ENCODE measurements at places on chromosomes 2 and 18. TPM values are rescaled to one million over a fixed set of nuclear protein-coding genes. Genes with fewer than 3 reads are reported as not detected.

DNA sequence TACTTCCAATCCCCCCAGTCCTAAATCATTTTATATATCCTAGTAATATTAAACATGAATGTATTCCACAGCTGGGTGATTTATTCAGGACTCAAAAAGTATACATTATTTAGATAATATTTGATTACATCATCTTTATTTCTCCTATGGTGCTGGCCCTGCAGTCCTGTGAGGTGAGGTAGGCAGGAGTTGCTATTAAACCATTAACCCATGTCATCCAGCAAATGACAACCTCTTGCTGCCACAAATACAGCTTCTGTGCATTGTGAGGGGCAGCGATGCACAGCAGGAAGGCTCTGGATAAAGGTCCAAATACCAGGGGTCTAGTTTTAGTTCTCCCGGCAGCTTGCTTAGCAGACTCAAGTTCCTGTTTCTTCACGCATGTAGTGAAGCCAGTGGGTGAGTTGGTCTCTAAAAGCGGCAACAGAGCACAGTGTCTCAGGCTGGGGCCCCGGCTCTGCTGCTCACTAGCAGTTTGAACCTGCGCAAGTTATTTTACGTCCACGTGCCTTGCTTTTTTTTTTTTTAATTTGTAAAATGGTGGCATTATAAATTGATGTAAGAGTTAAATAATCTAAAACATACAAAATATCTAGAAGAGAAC, 36.1 kb downstream of the INSIG2 start:
- no peak for DNase-seq

Gene AQP4
- total RNA-seq, result not detected

- DNase-seq, result peak; percentile 55
Measured at GRCh38 chr2:233082222-233082930, 22.2 kb downstream of the INPP5D start.

Gene RAB27B
- total RNA-seq, result 0.33 TPM

DNA sequence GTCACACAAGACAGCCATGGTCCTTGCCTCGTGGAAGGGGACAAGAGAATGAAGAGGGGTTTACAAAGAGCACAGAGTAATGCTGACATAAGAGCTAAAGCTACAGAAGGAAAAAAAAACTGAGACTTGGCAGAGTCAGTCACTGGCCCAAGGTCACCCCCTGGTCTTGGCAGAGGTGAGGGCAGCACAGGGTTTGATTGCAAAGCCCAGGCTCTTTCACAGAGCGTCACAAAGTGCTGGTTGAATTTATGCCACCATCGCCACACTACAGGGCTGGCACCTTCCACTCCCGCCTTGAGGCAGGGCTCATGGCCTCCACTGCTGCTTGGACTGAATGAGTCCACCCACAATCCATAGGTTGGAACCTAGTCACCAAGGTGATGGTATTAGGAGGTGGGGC, 190.2 kb downstream of the INHBB start:
- DNase-seq, result no peak

GRCh38 chr2:156918410-156918809, 339.1 kb upstream of the GALNT5 start:
- no peak for DNase-seq

GRCh38 chr2:183078163-183078463, 434 bp upstream of the DUSP19 start:
- DNase-seq, result no peak

DNA sequence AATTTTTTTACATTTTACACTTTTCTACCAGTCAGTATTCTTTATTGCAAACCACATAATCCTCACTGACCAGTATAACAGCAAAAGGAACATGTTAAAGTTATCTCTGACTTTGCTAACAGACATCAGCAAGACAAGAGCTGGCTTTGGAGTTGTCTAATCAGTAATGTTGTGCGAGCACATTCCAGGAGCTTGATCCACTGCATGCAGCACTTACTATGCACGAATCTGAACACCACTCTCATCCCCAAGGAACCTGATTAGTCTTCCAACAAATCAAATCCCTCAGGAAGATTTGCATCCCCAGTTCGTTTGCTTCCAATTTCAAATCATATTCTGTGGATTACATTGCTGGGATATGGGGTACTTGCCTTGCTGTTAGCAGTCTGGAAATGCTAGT, 269.3 kb upstream of the EPC2 start:
- DNase-seq, result no peak

GRCh38 chr2:112173646-112174319, 35.6 kb downstream of the FBLN7 start:
- no peak for DNase-seq

DNA sequence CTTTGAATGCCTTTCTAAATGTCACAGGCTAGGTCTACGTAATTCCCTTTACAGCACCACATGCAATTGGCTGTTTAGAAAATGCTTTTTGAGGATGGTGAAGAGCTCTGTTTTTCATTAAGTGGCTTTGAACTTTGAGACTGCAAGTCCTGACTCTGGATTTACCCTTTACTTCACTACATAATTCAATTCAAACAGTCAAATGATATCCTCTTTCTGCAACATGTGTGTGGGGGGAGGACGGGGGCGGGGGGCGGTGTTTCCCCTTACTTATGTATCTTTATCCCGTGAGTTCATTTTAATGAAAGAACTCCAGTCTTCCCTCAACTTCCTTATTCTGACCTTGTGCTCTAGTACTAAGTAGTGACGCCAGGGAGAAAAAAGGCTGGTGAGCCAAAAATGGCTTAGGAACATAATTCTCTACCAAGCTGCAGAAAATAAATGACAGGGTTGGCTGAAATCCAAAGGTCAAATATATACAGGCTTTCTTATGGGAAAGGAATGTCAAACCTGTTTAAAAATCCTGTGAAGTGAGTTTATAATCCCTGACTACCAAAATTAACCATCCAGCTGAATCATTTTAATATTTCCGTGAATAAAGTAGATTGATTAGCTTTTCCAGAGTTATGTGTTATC, 119.6 kb downstream of the SLC8A1 start:
- DNase-seq, result no peak

DNA sequence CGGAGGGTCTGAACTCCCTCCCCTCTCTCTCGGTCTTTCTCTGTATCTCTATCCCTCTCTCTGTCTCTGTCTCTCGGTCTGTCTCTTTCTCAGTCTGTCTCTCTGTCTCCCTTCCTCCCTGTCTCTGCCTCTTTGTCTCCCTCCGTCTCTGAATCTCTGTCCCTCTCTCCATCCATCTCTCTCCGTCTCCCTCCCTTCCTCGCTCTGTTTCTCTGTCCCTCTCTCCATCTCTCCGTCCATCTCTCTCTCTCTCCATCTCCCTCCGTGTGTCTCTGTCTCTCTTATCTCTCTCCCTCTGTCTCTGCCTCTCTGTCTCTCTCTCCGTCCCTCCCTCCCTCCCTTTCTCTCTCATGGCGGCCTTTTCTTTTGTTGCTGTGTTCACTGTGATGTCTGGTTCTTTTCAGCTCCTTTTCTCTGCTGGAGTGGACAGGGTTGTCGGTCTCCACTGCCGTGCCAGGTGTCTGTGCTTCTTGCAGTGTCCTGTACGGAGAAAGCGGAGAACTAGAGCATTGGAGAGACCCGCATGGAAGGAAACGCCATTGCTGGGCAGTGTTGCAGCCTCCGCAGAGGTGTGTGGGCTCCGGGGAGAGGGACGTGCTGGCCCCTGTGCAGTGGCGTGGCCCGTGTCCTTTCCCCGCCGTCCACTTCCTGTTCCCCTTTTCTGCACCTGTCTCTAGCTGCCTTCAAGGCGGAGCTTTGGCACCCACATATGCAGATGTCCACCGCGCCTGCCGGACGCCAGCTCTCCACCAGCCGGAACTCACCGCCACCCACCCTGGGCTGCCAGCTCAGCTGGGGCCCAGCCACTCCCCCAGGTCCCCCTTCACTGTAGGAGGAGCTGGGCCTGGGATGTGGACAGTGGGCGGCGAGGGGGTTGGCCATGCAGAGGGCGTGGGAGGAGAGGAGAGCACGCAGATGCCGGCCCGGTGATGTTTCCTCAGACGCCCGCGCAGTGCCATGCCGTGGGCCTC, 113.1 kb downstream of the NFATC1 start:
- peak; percentile 83 for DNase-seq

DNA sequence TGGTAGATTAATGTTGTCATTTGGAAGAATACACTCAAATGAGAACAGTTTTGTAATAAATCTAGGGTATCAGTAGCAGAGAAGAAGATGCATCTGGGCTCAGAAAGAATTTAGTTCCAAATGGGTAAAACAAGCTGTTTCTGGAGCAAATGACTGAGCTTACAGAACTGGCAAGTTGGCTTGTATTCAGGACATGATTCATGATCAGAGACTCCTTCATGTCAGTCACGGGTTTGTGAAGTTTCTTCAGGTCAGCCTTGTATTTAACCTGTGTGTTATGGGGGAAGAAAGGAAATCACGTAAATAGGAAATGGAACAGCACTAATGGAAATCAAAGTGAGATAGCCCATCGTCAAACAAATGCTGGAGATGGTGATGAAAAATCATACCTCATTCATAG, 109.1 kb downstream of the RIF1 start:
- no peak for DNase-seq

DNA sequence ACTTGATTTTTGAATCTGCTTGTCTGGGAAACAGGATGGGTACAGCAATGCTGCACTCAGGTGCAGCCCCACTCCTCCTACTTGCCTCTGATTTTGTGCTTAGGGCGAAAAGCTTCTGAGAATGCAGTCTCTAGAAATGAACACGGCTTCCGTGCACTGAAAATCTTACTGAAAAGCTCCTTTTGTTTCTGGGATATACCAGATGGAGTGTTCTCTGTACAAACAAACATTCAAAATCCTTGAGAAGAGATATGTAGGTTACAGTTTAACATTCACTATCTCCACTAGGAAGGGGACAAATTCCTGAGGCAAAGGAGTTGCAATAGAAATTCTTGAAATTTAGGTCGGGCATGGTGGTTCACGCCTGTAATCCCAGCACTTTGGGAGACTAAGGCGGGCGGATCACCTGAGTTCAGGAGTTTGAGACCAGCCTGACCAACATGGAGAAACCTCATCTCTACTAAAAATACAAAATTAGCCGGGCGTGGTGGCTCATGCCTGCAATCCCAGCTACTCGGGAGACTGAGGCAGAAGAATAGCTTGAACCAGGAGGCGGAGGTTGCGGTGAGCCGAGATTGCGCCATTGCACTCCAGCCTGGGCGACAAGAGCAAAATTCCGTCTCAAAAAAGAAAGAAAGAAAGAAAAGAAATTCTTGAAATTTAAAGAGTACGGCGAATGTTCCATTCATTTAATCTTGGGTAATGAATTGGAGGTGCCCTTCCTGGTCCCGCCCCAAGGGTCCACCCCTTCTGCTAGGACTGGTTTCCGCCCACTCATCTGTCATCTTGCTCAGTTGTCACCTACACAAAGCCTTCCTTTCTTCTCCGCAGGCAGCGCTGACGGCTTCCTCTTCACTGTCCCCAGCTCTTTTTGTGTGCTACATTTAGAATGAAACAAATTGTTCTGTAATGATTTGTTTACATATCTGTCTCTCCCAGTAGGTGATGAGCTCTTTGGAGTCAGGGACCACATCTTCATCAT, 92.4 kb downstream of the SOCS6 start:
- no peak for DNase-seq

DNA sequence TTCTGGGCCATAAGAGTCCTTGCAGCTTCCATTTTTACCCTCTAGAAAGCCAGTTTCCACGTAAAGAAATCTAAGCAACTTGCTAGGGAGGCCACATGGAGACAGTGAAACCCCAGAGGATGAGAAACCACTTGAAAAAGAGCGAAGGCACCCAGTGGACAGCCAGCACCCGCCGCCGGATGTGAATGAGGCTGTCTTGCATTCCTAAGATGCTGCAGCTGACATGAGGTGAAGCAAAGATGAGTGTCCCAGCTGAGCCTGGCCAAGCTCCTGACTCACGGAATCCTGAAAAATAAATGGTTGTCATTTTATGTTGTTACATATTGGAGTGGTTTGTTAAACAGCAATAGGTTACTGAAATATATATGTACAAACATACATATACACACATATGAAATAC, 65.9 kb upstream of the STPG4 start:
- DNase-seq, result no peak

DNA sequence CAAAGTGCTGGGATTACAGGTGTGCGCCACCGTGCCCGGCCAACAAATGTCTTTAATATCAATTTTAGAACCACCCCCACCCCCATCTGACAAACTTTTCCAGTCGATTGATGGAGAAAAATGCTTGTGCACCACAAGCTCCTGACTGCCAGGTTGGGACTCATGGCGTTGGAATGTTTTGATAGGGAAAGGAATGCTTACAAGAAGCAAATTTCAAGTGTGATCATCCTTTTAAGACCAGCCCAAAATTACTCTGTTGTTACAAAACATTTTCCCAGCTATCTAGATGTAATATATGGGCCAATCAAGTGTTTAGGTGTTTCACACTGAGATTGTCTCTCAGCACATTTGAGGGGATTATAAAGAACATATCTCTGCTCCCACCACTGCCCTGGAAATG, 45.2 kb downstream of the UBXN4 start:
- no peak for DNase-seq

GRCh38 chr2:238106339-238106697, 6.2 kb downstream of the ESPNL start:
- DNase-seq, result peak; percentile 76

Gene MAP3K19
- total RNA-seq, result not detected

- no peak for DNase-seq
Measured at GRCh38 chr18:25289001-25289631, 62.9 kb downstream of the ZNF521 start.

GRCh38 chr2:75428060-75428459, 132.7 kb downstream of the EVA1A start:
- DNase-seq, result no peak

Gene SDC1
- 1.2 TPM for total RNA-seq

DNA sequence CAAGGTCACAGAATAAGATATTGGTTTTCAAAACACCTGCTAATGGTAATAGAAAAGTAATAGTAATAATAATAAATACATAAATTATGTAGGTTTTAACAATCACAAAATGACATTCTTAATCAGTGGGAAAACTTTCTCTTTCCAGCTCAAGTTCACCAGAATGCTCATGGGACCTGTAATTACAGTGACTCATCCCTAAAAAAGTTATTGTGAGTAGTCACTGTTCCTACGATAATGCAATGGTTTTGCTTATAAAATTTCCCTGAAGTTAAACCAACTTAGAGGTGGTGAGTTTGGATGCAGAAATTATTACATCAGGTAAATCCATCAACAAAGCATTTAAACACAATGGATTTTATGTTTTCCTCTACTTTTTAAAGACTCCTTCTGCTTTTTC, 502.3 kb downstream of the PID1 start:
- DNase-seq, result no peak

DNA sequence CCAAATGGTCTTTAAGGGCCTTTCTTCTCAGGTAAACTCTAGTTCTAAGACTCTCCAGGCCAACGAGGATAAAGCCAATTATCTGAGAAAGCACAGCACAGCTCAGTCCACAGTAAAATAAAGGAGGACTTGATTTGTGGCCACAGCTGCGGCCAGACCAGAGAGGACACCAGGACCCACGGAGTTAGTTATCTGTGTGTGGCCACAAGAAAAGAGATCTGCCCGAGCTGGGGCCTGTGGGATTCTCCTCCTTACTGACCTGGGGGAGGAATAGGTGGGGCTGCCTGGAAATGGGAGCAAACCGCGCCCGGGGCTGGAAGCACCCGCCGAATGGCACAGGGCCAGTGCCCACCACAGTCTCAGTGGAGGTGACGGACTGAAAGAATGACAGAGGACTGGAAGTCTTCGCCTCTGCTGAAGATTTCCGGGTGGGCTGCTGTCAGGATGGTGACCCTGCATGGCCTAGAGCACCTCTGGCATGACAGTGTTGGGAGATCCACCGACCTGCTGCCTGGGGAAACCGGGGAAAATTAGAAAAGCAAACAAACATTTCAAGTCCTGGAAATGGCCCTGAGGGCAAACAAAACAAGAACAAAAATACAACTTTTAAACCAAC, 13.3 kb downstream of the PROC start:
- no peak for DNase-seq

Measured in posterior vena cava (tissue), 2 donors.